Activated CD8-positive, alpha-beta memory T cell treated with anti-CD3 and anti-CD28 coated beads, Interleukin-2, amount 50 U/mL, for 4 hours (primary cell): ENCODE measurements at places on chromosomes 7 and 10.

DNA sequence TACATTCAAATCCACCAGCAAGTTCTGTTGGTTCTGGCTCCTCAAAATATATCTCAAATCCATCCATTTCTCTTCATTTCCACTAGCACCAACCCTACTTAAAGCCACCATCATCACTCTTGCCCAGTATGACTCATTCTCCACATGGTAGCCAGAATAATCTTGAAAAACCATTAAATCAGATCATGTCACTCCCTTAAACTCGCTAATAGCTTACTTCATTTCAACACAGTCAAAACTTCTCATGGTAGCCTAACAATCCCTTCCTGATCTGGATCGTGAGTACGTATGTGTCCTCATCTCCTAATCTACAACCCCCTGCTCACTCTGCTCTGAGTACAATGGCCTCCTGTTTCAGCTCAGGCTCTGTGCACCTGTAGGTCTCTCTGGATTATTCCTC is 8.7 kb downstream of the EPC1 start:
- no peak for DNase-seq

DNA sequence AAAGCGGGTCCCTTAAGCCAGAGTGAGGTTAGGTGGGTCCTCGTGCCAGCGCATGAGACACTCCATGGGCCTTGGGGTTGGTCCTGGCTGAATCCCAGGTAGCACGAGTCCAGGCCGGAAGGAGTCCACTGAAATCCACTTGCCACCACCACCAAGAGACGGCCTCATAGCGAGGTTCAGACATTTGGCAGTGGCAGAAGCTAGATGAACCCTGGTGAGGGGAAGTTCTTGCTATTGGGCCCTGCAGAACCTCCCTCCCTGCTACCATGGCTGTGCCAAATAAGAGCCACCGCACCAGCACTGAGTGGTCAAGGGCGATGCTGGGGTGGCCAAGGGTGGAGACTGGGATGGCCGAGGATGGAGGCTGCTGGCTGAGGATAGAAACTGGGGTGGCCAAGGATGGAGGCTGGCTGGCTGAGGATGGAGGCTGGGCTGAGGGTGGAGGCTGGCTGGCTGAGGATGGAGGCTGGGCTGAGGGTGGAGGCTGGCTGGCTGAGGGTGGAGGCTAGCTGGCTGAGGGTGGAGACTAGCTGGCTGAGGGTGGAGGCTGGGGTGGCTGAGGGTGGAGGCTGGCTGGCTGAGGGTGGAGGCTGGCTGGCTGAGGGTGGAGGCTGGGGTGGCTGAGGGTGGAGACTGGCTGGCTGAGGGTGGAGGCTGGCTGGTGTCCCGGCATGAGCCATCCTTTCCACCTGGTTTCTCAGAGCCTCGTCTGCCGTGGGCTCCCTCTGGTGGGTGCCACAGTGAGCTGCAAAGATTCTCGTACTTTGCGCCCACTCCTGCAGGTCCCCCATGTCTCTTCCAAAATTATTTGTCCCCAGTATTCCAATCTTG is 88.2 kb downstream of the ELFN1 start:
- DNase-seq: peak; percentile 40

DNA sequence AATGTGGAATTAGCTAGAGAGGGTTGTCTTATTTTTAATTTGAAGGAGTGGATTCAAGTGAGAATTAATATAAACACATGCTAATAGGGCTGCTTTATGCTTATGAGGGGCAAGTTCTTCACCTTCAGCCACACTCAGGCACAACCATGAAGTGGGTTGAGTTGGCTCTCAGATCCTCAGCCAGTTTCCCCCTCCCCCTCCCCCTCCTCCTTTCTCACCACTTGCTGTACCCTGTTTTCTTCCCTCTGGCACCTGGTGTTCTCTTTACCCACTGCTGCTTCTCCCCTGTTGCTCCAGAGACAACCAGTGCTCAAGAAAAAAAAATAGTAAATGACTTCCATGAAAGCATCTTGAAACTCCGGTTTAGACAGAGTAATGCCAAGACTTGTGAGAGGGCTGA is 1083.3 kb downstream of the CNTNAP2 start:
- DNase-seq: no peak

GRCh38 chr7:2069472-2069860 is 163.3 kb downstream of the MAD1L1 start:
- DNase-seq: no peak

- peak; percentile 43 for DNase-seq
These were observed 298.2 kb downstream of the FRMD4A start for GRCh38 chr10:14032406-14032998.

GRCh38 chr10:43284341-43284910 is 17.6 kb upstream of the RASGEF1A start:
- no peak for DNase-seq

DNA sequence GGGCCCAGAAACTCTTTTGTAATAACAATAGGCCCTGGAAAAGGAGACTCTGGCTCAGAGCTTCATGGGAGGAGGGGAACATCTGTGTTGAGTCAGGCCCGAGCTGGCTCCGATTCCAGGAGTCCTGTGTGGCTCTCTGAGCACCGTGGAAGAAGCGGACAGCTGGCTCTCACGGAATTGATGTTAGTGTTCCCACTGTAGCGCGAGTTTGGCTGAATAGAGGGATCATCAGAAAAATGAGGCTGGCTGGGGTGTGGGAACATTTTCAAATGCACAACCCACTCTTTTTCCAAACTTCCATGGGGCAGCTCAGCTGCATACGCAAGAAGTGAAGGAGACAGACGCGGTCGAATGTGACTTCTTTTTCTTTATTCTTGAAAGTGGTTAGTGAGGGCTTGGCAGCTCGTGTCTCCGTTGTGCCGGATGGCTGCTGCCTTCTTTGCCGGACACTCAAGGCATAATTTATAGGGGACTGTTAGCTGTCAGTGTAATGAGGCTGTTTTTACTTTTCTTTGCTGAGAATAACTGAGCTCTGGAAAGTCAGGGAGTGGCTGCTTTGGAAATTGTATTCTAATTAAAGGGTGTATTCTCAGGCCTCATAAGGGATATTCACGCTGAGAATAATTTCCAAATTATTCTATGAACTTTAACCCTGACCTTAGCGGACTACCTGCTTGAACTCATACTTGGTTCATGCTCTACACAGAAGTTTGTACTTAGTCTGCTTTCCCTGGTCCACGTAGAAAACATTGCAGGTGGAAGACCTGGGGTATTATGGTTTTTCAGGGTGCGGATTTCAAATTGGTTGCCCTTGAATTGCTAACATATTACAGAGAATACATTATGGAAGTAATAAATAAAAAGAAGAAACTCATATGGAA is 23.1 kb downstream of the MDFIC start:
- no peak for DNase-seq

GRCh38 chr7:90216080-90216674 is 4.6 kb downstream of the STEAP2 start:
- no peak for DNase-seq

- DNase-seq: no peak
These were observed 83.3 kb upstream of the KLF6 start for GRCh38 chr10:3868271-3868664.

- DNase-seq: no peak
These were observed 137.5 kb downstream of the IMMP2L start for GRCh38 chr7:111424768-111425167.
